ENCODE measurements at places on chromosomes 16 and 17.
A peak's percentile ranks its signal among the peaks of the same experiment; 100 is the strongest.

GRCh38 chr17:60363700-60364405 lies 28.1 kb downstream of the USP32 start:
- DNase-seq: no peak

DNA sequence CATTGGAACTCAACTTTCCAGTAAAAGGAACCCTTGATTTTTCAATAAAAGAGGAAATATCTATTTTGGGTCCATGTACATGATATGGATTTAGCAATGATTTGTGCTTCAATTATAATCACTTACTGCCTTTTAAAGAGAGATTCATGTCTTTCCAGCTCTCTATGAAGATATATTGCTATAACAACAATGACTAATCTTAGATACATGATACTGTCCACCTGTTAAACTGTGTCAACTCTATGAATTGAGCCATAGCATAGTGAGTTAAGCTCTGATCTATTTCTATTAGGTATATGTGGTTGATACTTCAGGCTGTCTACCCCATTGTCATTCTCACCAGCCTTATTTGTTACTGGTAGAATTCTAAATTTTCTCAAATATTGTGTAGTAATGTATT lies 15.0 kb upstream of the MPHOSPH6 start:
- DNase-seq: no peak

DNA sequence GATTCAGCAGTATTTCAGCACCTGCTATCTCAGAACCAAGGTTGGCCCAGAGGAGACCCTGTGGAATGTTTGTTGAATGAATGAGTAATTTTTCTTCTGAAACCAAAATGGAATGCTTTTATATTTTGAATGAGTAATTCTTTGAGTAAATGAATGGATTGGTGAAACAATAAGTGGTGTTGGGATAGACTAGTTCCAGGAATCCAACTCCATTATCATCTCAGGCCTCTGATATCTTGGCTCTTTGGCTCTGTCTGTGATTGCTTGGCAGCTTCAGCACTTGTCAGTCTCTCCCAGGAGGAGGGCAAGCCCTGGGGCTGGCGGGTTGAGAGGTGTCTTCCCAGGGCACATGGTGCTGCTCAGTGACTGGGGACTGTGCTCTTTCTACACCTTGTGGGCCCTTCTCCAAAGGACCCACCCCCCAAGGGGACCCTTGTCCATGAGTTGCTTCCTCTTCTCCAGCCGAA lies 284.4 kb upstream of the FOXF1 start:
- DNase-seq: no peak

DNA sequence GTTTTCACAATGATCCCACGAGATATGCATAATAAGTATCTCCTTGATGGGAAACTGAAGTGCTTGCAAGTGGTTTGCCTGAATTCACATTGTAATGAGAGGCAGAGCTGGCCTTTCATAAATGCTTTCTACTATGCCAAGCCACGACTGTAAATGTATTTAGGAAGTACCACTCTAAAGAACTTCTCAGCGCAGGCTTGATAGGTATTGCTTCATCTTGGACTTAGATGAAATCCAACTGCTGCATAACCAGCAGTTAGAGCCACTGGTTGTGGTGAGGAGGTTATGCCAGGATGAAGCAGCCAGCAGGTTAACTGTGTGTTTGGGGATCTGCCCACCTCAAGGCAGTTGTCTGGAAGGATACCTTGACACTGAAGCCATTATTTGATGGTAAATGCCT lies 26.8 kb downstream of the MARCHF10 start:
- DNase-seq: no peak

GRCh38 chr17:55564081-55564480 lies 52.8 kb upstream of the SMIM36 start:
- DNase-seq: no peak

- no peak for DNase-seq
Measured at GRCh38 chr16:63921737-63922295, 1200.0 kb downstream of the CDH11 start.

GRCh38 chr16:66934138-66934838 lies at the start of gene CIAO2B:
Gene CIAO2B, minus strand, starts transcription at chr16:66934402. Its CDS starts 38 bp downstream, at chr16:66934364.
- DNase-seq: peak; percentile 95

DNA sequence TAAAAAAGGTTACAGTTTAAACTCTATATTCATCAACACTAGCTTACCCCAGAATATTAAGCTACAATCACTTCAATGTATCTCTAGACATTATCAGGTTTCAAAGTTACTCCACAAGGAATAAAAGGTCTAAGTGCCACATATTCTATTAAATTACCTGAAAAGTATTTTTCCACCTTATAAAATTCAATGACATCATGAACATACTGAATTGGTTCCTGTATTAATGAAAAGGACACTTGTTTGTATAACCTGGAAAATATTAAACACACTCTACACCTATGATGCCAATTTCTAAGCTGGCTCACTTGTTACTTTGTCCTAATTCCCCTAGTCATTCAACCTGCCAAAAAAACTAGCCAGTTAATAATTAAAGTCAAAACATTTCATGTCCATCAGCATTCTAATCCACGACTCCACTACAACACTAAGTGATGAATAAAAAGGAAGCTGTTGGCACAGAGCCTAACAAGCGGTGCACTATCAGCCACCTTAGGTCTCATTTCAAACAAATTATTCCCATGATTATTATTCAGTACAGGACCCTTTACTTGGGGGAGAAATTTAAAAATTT lies 12.2 kb downstream of the MED13 start:
- no peak for DNase-seq

DNA sequence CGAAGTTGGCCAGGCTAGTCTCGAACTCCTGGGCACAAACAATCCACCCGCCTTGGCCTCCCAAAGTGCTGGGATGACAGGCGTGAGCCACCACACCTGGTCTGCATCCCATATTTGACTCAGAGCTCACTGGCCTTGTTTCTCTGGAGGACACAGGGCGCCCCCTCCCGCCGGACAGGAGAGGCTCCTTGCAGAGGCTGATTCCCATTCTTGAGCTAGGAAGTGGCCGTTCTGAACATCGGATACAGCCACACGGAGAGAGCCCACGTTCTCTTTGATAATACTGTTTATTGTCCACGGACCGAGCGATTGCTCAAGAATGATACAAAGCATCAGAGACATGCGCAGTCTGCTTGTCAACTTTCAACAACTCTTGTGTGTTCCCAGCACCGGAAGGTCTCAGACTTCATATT lies 12.1 kb upstream of the USP36 start:
- no peak for DNase-seq

DNA sequence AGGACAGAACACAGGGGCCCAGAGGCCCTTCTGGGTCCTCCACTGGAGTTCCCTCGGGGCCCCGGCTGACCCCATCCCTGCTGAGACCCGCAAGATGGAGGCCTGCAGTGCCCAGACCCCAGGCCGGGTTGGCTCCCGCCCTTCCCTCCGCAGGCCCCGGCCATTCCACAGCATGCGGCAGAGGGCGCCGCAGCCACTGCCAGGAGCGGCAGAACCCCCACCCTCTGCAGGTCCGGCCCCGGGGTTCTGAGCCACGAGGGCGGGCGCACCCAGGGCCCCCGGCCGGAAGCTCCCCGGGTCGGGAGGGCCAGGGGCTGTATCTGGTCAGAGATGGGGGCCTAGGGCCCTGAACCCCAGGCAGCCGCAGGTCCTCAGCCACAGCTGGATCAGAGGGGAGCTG lies 2.4 kb upstream of the PERCC1 start:
- peak; percentile 65 for DNase-seq

DNA sequence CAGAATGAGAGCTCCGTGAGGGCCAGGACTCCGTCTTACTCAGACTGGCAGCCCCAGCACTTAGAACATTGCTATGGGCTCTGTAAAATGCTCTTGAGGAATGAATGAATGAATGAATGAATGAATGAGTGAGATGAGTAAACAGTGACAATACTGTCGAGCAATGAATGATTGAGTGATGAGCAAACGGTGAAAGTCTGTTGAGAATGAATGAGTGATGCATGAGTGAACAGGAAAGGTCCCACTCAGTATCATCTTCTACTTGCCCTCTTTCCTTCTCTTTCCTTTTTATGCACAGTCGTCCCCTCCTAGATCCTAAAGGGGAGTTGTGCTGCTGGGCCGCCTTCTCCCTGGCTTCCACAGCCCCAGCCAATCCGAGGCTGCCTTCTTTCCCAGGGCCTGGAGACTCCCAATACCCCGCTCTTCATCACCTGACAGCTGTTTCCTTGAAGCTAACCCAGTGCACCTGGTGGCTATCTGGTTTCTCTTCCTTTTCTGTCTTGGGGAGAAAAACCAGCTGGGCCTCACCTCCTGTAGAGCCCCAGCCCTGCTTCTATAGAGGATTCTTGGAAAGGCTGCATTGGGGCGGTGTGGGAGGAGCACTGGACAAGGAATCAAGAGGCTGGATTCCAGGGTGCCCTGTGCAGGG lies 32.7 kb upstream of the CACNG1 start:
- no peak for DNase-seq

GRCh38 chr16:4365014-4365406 lies 6.6 kb upstream of the VASN start:
- no peak for DNase-seq

DNA sequence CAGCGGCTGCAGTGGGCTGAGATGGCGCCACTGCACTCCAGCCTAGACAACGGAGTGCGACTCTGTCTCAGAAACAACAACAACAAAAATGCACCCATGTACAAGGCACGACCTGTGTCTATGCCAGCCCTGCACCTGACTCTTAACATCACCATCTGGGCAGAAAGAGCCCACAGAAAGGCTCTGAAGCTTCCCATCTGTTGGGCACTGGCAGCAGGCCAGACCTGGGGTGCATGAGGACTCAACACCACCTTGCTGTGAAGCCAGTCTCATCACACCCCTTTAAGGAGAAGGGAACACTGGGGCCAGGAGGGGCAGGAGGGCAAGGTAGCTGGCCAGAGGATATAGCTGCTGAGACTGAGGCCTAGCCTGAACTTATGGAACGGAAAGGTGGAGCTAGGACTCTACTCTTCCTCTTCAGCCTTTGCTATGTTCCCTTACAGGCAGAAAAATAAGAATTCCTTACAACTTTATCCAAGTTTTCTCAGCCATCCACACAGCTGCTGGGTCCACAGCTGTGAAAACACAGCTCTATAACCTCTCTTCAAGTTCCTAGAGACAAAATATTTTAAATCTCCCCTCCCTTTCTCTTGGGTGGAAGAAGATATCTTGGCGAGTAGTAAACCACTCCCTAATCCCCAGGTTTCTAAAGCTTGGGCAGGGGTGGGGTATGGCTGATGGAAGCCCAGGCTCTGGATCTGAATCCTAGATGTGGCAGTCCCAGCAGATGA lies 2.8 kb downstream of the ELOB start:
- DNase-seq: no peak

DNA sequence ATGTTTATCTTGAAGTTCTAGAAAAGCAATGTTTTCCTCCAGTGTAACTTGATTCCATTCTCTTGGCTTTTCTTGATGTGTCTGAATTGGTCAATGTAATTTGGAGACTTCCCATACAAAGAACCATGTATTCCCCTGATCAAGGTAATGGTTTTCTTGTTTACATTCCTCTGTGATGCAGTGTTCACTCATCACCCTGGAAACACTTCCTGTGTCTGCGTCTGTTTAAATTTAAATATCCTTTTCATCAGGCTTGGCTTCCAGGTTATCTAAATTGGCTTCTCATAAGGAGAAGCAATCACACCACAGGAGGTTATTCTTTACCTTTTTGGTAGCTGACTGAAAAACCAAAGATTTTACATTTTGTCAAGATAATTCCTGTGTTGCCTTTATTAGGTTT lies 237.3 kb upstream of the WSCD1 start:
- DNase-seq: no peak

DNA sequence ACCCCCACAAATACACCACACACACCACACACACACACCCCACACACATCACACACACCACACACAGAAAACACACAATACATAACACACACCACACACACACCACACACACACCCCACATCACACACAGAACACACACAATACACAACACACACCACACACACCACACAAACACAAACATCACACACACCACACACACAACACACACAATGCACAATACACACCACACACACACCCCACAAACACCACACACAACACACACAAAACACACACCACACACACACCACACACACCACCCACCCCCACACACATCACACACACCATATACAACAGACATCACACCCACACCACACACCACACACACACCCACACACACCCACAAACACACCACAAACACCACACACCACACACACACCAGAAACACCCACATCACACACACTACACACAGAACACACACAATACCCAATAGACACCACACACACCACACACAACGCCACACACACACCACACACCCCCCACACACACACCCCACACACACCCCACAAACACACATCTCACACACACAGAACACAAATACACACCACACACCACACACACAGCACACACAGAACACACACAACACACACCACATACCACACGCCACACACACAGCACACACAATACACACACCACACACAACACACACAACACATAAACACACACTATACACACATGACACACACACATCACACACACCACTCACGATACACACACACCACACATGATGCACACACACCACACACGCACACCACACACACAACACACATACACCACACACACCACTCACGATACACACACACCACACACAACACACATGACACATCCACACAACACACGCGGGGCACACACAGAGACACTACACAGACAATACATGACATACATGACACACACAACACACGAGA lies 11.0 kb upstream of the GCGR start:
- DNase-seq: no peak

DNA sequence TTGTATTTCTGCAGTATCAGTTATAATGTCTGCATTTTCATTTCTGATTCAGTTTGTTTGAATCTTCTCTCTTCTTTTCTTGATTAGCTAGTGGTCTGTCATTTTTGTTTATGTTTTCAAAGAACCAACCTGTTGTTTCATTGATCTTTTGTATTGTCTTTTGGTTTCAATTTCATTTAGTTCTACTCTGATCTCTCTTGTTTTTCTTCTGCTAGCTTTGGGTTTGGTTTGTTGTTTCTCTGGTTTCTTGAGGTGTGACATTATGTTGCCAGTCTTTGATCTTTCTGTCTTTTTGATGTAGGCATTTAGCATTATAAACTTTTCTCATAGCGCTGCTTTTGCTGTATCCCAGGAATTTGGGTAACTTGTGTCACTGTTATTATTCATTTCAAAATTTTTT lies 107.2 kb downstream of the PHKB start:
- no peak for DNase-seq

GRCh38 chr17:2237950-2238349 lies 65.6 kb downstream of the SMG6 start:
- DNase-seq: no peak

DNA sequence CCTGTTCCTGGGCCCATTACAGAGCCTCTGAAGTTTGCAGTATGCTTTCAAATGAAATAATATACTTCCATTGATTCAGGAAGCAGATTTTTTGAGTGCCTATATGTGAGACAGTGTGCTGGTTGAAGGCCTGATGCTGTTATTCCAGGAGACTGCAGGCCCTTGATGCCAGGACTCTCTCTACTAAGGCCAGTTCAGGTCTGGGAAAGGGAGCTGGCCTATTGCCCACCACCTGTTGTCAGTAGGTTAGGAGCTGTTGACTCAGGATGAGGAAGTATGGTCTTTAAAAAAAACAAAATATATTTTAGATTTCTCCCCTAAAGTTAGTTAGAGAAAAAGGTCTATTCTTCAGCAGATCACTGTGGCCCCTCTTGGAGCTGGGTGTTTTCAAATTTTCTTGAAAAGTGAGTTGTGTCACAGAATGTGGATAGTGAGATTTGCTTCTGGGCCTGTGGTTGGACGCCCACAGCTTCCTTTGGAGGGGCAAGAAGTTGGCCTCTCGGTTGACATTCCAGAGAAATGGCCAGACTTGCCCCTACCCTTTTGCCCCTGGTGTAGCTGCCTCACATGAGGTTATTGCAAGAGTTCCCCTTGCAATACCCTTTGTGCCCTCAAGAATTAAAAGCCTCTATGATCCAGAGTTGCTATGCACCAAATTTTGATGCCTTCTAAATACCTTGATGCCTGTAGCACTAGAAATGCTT lies 7.9 kb downstream of the ESRP2 start:
- DNase-seq: no peak

Data from left ventricle myocardium superior (tissue), 1 donor.